Activated naive CD8-positive, alpha-beta T cell treated with anti-CD3 and anti-CD28 coated beads for 36 hours (primary cell): ENCODE measurements at places on chromosomes 5 and 9.

DNA sequence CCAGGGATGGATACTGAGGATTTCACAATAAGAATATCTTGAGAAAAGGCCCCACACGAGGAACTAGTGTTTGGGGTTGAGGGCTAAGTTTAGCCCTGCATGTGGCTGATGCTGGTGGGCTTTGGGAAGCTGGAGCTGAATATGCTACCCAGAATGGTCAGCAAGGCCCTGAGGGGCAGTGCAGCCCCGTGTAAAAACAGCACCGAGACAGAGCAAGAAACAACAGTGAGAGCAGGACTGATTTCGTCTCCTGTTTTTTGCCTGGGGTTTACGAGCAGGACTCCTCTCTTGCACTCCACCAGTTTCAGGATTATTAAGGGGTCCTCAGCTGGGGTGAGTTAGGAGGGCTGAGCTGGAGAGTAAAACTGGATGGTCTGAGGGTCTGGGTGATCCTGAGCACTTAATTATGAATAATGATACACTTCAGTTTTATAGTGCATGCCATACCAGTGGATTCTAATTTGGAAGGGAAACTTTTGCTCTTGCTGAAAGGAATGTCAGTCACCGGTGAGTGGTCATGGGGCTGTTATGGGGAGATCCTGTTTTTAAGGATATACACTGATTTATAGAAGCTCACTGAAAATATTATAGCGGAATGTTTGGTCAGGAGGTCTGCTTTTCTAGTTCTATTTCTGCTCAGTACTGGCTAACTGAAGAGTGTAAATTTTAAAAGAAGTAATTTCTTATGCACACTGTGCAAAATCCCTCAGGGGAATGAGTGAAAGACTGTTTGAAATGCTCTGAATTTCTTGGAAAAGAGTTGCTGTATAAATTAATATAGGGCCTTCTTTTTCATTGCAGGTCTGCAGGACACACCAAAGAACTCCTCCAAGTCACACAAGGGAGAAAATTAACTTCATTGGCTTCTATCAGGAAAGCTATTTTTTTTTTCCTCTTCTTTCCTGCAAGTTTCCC lies 42.7 kb upstream of the NFIB start:
- DNase-seq, result no peak

- DNase-seq, result no peak
Observed at GRCh38 chr5:59021837-59022514, 439.1 kb downstream of the RAB3C start.

DNA sequence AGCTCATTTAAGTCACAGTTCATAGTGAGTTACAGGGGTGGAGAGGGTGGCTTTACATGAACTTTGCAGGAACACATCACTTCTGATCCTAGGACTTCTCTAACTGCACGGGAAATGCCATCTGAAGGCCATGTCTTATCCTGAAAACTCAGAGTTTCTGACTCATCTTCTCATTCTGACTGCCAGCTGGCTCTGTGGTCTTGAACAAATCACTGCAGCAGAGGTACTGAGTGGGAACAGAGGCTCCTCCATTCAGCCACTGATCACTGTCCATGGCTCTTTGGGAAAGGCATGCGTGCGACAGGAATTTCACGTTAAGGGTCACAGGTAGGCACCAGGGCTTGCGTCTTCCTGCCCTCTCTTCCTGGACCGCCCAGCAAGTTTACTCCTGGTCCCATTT lies 114.6 kb upstream of the LRRTM2 start:
- no peak for DNase-seq

DNA sequence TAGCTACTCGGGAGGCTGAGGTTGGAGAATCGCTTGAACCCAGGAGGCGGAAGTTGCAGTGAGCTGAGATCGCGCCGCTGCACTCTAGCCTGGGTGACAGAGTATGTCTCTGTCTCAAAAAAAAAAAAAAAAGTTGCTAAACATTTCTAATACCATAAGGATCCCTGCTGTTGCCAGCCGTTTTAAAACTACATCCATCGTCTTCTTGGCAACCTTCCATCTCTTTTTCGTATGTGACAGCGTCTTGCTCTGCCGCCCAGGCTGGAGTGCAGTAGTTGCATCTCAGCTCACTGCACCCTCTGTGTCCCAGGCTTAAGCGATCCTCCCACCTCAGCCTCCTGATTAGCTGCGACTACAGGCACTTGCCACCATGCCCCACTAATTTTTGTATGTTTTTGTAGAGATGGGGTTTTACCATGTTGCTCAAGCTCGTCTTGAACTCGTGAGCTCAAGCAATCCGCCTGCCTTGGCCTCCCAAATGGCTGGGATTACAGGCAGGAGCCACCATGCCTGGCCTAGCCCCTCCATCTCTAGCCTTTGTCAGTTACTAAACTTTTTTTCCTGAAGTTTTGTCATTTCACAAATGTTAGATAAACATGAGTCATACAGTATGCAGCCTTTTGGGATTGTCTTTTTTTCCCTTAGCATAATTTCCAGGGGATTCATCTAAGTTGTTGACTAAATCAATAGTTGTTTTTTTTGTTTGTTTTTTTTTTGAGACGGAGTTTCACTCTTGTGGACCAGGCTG lies 13.5 kb downstream of the NSD1 start:
- no peak for DNase-seq

DNA sequence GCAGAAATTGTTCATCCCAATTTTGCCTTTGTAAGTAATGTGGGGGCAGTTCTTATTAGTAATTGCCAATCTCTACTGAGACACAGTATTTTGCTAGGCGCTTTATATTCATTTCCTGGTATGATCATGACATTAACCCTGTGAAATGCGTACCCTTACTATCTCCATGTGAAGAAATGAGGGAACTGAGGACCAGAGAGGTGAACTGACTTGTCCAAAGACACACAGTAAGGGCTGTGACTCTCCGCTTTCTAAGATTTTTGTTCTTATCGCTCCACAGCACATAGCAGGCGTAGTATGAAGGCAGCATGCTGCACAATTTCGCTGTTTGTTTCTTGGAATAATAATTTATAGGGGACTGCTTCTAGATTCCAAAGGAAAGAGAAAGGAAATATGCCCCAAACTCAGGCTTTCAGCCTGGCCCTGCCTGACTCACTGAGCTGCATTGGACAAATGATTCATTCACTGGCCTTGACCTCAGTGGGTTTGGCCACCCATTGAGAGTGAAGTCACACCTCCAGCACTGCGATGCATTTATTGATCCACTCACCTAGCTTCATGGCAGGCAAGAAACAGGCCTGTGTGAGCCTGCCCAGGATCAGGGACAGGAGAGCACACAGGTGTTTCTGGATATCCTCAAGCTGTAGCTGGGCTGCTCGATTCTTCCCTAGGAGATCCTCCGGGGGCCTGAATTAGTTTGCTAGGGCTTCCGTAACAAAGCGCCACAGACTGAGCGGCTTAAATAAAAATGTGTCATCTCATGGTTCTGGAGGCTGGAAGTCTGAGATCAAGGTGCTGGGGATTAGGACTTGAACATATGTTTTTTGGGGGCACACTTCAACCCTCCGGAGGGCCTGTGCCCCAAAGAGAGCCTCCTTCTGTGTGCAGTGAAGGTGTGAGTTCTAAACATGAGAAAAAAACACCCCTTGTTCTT lies 7.2 kb upstream of the DUSP1 start:
- no peak for DNase-seq

DNA sequence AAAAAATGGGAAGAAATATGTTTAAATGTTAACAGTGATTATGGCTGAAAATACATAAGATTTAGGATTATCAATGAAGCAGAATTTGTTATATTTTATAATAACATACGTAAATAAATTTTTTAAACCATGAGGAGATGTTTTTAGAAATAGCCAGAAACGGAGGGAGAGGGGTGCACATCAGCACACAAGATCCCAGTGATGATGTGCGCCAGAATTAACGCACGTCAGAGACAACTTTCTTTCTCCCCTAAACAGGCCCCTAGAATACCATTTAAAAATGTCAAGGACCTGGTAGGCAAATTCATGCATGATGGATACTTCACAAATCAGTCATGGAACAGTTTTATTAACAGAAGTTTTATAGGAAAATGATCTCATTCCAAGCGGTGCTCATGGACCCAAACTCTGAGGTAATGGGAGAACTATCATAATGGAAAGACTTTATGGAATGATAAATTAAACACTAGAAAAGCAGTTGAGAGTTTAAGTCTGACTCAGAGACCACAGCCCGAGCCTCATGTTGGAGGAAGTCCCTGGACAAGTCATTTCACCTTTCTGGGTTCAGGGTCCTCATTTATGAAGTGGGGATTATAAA lies 258.9 kb upstream of the GAS1 start:
- no peak for DNase-seq

DNA sequence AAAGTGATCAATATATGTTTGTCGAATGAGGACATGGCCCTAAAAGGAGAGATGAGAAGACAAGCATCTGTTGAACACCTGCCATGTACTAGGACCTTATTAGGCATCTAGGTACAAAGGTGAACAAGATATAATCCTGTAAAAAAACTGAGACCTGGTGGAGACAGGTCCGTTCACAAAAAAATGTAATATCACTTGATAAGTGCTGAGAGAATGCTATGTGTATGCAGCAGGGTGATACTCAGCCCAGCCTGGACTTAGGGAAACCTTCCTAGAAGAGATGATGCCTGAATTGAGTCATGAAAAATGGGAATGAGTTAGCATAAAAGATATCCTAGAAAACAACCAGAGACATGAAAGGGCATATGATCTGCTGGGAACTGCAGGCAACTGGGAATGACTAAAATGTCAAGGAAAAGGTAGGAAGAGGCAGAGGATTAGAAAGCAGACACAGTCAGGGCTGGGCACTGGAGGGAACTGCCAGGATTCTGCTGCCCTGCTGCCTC lies 108.5 kb downstream of the ADRB2 start:
- DNase-seq, result no peak
